Hepatocyte (in vitro differentiated cells): ENCODE measurements at places on chromosomes 2 and 18.

GRCh38 chr2:45637440-45637839 lies 14.0 kb upstream of the PRKCE start:
- no peak for DNase-seq
- no peaks in the 10 kb centered on the region for H3K36me3 ChIP-seq
- H3K4me1 ChIP-seq = no peaks in the 10 kb centered on the region
- peaks cover 13% of the 10 kb centered on the region for H3K27me3 ChIP-seq
- H3K27ac ChIP-seq = no peak overlapping the region

DNA sequence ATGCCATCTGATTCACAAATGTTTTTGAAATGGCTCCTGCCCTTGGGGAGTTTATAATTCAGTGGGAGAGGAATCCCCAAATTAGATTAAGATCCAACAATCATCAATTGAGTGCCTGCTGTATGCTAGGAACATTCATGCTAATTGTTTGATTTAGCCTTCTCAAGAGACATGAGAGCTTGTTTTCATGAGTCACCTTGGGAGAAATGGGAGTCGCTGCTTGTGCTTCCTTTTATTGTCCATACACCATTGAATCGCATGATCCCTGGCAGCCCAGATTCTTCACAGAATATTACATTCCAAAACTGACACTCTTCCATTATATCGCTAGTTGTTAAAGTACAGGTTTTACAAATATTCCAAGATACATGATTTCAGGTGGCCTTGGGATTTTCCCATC lies 106.0 kb upstream of the MAP3K20 start:
- peaks cover 4% of the 10 kb centered on the region for H3K4me1 ChIP-seq
- H3K27ac ChIP-seq = no peak overlapping the region
- no peak for DNase-seq
- no peak overlapping the region for H3K4me3 ChIP-seq

DNA sequence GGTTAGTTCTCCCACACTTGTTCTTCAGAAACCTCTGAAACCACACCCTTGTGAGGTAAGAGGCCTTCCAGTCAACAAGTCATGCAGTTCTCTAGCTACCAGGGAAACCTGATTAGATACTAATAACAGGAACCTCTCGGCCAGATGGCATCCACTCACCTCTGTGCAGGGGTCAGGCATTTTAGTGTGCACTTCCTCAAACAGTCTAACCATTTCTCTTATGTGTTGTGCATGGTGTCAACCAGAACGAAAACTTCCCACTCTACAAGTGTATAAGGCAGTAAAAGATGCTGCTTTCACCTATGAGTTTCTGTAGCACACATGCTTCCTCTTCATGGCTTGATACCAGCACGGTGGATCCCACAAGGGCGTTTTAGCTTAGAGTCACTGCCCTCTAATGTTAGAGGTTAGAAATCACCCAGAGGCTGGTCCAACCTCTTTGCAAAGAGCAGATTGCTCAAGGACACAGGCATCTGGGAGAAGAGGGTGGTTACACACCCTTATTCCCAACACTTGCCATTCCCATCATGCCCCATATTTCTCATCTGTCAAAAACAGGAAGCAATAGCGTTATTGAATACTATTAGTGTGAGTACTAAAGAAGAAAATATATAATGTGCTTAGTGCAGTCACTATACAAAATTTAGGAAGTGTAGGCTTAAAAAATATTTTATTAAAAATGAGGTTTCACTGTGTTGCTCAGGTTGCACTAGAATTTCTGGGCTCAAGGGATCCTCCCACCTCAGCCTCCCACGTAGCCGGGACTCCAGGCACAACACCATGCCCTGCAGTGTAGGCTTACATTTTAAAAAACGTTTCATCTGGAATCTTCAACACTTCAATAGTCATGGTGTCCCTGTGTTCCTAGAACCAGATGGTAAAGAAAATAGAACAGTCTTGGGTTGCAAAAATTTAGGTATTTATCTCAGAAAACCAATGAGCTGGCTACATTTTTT lies 34.5 kb upstream of the RAB31 start:
- peaks cover 6% of the 10 kb centered on the region for H3K4me1 ChIP-seq
- H3K27me3 ChIP-seq = no peaks in the 10 kb centered on the region
- H3K36me3 ChIP-seq = no peaks in the 10 kb centered on the region
- H3K4me3 ChIP-seq = no peak overlapping the region

DNA sequence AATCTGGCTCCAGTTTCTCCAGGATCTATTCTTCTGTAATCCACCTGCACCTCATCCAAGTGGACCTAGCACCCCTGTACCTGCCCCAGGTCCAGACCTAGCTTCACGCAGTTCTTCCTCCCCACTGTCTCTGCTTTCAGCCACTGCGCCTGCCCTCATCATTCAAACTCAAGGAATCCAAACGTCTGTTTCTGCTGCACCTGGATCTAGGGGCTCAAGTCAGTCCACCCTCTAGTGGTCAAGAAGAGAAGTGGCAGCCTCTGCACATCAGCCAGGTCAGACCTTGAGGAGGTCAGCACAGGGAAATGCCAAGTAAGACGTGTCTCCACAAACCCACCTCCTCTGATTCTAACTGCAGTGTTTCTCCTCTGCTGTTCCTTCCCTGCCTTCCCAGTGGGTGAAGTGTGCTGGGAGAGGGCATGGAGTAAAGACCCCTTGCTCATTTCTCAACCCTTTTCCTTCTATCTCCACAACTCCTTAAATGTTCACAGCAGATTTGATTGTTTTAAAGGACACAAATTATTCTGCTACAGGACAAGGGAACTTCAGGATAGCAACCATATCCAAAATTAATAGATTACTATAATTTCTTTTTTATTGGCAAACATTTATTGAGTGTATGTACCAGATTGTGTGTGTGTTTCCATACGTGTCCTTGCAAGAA lies 8.6 kb upstream of the RNF152 start:
- no peak overlapping the region for H3K4me3 ChIP-seq
- peak; percentile 73 for DNase-seq
- no peak overlapping the region for H3K27ac ChIP-seq
- H3K4me1 ChIP-seq = peaks cover 2% of the 10 kb centered on the region

GRCh38 chr2:124339709-124340108 lies 314.6 kb downstream of the CNTNAP5 start:
- no peak overlapping the region for H3K4me3 ChIP-seq
- H3K36me3 ChIP-seq = no peaks in the 10 kb centered on the region
- no peak overlapping the region for H3K27ac ChIP-seq
- H3K27me3 ChIP-seq = no peaks in the 10 kb centered on the region

DNA sequence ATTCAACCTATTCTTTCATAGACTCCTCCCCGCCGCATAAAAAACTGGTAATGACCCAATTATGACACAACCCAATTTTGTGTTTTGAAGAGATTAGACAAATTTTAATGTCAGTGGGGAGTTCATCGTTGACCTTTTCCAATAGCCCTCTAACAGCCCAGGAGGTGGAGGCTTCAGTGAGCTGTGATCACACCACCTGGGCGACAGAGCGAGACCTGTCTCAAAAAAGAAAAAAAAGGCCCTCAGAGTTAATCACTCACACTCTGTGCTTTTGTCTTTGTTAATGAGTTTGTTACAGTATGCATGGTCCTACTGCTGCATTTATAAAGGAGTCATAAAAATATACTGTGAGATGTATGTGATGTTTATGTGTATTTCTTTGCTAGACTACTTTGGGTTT lies 510.6 kb downstream of the CPS1 start:
- no peaks in the 10 kb centered on the region for H3K4me1 ChIP-seq
- no peak overlapping the region for H3K27ac ChIP-seq
- no peak overlapping the region for H3K4me3 ChIP-seq

DNA sequence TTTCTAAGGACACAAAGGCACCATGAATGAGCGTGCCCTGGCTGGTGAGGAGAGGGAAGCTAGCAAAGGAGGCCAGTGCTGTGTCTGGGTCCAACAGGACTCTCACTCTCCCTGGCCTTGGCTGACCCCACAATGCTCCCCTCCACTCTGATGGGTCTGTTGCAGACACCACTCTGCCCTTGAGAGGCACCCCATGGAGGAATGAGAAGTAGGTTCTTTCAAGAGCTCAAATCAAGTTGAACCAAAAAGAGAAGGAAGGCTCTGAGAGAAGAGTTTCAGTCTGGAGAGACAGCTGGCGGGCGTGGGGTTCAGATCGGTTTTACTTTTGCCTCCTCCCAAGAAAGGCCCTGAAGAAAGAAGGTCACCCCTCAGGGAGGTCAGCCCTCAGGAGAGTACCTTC lies 18.4 kb downstream of the TMEM247 start:
- no peak overlapping the region for H3K4me3 ChIP-seq
- peaks cover 7% of the 10 kb centered on the region for H3K4me1 ChIP-seq
- DNase-seq = no peak
- no peak overlapping the region for H3K27ac ChIP-seq
- peaks cover 16% of the 10 kb centered on the region for H3K27me3 ChIP-seq

DNA sequence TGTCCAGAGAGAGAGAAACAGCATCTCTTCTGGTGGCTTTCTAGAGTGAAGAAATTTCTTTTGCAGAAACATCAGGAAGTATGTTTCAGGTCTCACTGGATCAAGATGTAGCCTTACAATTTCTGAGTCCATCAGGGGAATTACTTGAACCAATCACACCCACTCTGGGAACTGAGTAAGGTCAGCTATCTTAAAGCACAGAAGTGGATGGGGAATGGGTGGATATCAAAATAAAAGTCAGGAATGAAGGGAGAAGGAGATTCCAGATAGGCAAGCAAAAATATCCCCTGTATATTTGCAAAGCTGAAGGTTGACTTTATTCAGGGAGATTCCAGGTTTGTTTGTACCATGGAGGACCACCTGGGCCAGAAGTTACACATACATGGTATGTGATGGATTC lies 188.0 kb downstream of the CYRIA start:
- no peak for DNase-seq
- H3K36me3 ChIP-seq = no peaks in the 10 kb centered on the region
- no peaks in the 10 kb centered on the region for H3K4me1 ChIP-seq
- H3K27me3 ChIP-seq = no peaks in the 10 kb centered on the region
- no peak overlapping the region for H3K27ac ChIP-seq

- no peaks in the 10 kb centered on the region for H3K36me3 ChIP-seq
- no peak overlapping the region for H3K4me3 ChIP-seq
- H3K4me1 ChIP-seq = peaks cover 49% of the 10 kb centered on the region
- peak; percentile 51 for DNase-seq
- H3K27me3 ChIP-seq = no peaks in the 10 kb centered on the region
Observed at GRCh38 chr2:15733867-15734673, 142.4 kb downstream of the DDX1 start.

- no peak overlapping the region for H3K27ac ChIP-seq
- DNase-seq = no peak
- H3K4me3 ChIP-seq = no peak overlapping the region
- H3K27me3 ChIP-seq = no peaks in the 10 kb centered on the region
- H3K36me3 ChIP-seq = no peaks in the 10 kb centered on the region
Observed at GRCh38 chr18:13982126-13982525, 66.8 kb upstream of the MC2R start.

DNA sequence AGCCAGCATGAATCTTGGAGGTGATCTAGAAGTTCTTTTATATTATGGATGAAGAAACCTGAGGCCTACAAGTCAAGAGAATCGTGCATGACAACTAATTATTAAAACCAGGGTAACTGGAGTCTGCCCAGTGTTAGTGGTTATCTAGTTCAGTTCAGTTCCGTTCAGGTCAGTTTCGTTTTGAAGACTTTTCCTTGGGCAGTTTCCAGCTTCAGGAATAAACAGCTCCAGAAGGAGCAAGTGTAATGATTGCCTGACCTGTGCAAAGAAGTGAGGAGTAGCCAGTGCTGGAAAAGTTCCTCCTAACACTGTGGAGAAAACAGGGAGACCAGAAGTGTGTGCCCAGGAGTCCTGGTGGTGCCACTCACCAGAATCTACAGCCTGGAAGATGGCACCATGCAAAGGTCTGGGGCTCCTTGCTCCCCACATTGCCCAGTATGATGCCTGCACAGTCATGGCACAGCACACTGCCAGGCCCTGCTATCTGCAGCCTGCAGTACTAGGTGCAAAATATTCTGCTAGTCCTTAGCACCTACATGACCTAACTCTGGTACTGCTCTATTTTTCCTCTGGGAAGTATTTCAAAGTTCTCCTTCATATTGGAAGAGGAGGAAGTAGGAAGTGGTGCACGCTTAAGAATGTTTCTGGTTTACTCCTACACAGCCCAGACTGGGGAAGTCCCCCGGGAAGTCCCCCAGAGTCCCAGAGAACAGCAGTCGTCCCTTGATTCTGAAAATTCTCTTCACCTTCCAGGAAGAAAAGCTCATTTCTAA lies 65.8 kb downstream of the SUMO1 start:
- no peaks in the 10 kb centered on the region for H3K36me3 ChIP-seq
- H3K27me3 ChIP-seq = peaks cover 14% of the 10 kb centered on the region
- H3K4me3 ChIP-seq = no peak overlapping the region
- no peak overlapping the region for H3K27ac ChIP-seq

DNA sequence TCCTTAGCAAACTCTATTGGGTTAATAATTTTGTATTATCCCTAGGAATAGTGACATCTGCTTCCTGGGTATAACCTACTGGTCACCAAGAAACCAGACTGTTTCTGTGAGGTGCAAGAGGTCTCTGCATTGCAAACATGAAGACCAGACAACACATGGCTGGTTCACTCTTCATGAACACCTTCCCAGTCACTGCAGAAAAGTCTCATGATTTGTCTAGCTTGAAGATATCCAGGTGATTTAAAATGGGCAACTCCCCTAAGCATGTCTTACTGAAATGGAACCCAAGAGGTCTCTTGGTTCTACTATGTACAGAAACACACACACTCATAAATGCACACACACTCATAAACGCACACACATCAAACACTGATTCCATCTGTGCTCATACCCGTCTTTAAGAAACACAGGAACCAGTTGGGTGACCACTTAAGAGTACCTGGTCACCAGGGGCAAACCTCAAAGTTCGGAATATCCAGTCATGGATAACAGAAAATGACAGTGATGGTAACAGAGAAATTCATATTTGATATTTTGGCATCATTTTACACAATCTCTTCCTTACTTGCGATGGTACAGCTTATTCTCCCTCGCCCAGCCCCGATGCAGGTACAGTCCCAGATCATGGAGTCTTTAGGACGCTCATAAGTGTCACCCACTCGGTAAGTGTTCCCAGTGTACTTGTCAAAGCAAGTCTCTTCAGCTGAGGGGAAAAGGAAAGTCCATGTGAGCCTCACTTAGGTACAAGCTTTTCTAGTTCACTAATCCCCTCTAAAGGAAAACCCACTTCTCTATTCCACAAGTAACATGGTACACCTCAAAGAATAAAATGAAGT lies 2.9 kb downstream of the FN1 start:
- no peak overlapping the region for H3K4me3 ChIP-seq
- H3K27ac ChIP-seq = peak overlapping the region; percentile 86
- no peak for DNase-seq
- H3K36me3 ChIP-seq = no peaks in the 10 kb centered on the region
- no peaks in the 10 kb centered on the region for H3K27me3 ChIP-seq

DNA sequence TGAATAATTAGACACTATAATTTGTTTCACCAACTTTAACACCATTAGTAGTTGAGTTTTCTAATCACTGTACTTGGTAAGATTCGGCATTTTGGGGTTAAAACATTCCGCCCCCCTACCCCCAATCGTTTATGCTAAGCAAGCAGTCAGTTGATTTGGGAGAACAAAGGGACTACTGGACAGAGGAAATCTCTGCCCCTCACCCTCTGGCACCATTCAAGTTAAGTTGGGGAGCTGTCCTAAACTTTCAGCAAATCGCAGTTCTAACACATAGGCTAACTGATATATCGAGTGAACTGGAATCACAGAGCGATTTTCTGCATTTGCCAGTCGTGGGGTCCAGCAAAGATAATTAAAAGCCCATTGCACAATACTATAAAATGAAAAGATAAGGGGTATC lies 5.6 kb downstream of the KLF7 start:
- H3K36me3 ChIP-seq = no peaks in the 10 kb centered on the region
- no peak overlapping the region for H3K27ac ChIP-seq
- peaks cover 16% of the 10 kb centered on the region for H3K4me1 ChIP-seq
- no peaks in the 10 kb centered on the region for H3K27me3 ChIP-seq

- no peak for DNase-seq
- no peaks in the 10 kb centered on the region for H3K36me3 ChIP-seq
- H3K4me3 ChIP-seq = no peak overlapping the region
- H3K4me1 ChIP-seq = peaks cover 2% of the 10 kb centered on the region
Observed at GRCh38 chr18:21593540-21594257, 6.8 kb downstream of the ESCO1 start.
